AG10803 (cell line): ENCODE measurements at places on chromosomes 5 and 9.

DNA sequence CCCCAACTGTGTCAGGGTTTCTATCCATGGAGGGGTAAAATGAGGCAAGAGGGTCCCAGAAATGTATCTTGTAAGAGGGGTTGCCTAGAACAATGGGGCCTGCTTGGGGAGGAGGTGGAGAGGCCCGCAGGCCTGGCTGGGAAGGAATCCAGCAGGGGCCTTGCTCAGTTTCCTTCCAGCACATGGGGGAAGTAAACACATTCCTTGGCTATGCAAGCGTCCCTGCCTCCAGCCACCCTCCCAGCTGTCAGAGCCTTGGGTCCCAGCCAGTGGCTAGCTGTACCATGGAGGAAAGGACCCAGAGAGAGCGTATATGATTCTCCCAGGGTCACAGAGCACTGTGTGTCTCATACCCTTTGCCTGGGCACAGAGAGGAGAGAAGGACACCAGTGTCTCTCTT is 71.1 kb upstream of the IL17B start:
- peak; percentile 85 for DNase-seq

DNA sequence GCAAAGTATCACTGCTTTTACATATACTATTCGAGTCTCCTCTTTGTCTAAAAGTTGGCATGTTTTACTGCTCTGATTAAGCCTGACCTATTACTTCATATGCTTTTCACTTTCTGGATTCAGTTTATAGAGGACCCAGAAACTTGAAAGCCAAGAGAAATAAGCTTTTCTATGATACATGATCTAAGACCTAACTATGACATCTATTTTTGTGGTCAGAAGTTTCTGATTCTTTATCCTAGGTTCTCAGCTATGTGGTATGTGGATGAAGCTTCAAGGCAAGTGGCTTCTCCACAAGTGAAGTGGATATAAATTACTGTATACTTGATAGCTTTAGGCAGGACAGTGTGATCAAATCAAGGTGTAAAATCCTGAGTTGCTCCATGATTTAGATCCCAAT is 6.3 kb downstream of the EDIL3 start:
- DNase-seq, result peak; percentile 69

GRCh38 chr5:81065492-81065891 is 105.3 kb downstream of the RASGRF2 start:
- DNase-seq, result no peak

DNA sequence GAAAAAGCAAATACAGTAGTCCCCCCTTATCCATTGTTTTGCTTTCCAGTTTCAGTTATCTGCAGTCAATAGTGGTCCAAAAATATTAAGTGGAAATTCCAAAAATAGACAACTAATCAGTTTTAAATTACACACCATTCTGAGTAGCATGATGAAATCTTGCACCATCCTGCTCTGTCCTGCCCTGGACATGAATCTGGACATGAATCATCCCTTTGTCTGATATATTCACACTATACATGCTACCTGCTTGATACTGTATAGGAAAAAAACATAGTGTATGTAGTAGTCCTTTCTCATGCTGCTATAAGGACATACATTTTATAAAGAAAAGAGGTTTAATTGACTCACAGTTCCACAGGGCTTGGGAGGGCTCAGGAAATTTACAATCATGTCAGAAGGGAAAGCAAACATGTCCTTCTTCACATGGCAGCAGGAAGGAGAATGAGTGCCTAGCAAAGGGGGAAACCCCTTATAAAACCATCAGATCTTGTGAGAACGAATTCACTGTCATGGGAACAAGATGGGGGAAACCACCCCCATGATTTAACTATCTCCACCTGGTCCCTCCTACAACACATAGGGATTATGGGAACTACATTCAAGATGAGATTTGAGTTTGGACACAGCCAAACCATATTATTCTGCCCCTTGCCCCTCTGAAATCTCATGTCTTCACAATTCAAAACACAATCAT is 153.9 kb downstream of the ARRDC3 start:
- DNase-seq, result peak; percentile 40

DNA sequence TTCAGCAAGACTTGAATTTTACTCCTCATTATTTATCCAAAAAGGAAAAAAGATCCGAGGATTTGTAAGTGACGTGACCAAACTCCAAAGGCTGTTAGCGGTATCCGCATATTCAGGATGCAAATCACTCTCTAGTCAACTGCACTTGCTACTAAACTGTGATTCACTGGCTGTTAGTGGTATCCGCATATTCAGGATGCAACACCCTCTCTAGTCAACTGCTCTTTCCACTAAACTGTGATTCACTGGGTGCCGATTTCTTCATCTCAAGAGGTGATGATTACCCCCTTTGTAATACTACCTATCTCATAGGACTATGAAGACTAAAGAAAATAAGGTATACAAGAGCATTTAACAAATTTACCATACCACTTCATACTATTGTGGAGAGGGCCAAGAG is 5.7 kb downstream of the MAPKAP1 start:
- peak; percentile 80 for DNase-seq

DNA sequence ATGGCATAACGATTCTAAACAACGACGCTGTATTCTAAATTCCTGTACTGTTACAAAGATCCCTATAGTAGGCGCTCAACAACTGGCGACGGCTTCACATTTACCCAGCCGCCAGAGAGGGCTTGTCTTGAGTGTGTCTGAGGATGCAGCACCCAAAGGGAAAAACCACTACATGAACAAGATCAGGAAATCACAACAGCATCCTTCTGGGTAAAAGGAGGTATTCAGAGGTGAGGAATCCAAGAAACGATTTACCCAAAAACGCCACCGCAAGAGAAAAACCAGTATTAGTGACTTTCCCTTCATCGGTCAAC is 711 bp downstream of the TTC33 start:
- DNase-seq, result peak; percentile 77

DNA sequence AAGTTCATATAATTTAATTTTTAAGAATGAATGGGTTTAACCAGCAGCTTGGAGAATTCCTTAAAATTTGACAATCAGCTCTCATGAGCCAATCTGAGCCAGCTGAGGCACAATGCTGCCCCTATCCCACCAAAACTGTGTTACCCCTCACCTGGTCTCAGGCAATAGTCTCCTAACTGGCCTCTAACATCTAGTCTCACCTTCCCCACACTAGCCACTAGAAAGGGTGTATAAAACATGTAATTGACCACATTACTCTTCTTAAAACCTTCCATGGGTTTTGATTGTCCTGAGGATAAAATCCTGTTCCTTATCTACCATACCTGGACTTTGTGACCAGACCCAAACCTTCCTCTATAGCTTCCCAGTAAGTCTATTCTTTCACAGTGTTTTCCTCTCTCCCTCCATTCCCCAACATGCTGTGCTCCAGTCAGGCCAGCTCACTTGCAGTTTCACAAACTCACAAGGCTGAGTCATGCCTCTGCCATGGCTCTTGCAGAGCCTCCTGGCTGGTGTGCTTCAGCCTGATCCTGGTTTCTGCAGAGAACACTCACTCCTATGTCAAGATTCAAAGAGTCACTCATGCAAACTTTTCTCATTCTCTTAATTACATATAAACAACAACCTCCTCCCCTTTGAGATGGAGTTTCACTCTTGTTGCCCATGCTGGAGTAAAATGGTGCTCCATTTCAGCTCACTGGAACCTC is 16.0 kb upstream of the ZCCHC7 start:
- DNase-seq, result peak; percentile 78

GRCh38 chr9:93588641-93589609 is 12.5 kb downstream of the PHF2 start:
- peak; percentile 35 for DNase-seq

DNA sequence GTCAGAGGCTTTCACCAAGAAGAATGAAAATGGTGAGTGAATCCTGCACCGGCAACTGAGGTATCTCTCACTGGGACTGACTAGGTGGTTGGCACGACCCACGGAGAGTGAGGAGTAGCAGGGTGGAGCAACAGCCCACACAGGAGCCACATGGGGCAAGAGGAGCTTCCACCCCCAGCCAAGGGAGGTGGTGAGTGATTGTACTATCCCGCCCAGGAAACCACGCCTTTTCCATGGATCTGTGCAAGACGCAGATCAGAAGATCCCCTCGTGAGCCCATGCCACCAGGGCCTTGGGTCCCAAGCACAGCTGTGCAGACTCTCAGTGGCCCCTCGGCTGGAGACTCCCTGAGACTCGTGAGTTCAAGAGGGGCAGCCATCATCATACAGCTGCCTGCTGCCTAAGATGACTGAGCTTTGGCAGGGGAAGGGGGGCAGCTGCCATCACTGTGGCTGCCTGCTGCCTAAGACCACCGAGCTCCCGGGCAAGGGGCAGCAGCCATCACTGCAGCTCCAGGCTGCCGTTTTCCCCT is 229.5 kb downstream of the AP3B1 start:
- no peak for DNase-seq

DNA sequence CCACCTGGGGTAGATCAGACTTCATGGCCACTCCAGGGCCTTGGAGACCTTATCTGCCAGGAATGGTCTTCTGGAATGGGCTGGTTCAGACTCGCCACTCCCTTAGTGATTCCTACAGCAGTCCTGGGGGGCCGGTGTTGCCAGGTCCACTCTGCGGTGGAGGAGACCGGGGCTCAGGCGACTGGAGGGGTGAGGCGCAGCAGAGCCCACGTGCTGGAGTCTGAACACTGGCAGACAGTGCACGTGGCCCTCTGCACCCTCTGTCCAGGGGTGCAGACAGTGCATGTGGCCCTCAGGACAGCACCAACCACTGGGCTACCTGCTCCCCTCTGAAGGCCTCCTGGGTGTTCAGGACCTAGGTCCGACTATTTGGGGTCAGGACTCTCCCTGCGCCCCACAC is 94.8 kb upstream of the PHYKPL start:
- DNase-seq, result no peak

DNA sequence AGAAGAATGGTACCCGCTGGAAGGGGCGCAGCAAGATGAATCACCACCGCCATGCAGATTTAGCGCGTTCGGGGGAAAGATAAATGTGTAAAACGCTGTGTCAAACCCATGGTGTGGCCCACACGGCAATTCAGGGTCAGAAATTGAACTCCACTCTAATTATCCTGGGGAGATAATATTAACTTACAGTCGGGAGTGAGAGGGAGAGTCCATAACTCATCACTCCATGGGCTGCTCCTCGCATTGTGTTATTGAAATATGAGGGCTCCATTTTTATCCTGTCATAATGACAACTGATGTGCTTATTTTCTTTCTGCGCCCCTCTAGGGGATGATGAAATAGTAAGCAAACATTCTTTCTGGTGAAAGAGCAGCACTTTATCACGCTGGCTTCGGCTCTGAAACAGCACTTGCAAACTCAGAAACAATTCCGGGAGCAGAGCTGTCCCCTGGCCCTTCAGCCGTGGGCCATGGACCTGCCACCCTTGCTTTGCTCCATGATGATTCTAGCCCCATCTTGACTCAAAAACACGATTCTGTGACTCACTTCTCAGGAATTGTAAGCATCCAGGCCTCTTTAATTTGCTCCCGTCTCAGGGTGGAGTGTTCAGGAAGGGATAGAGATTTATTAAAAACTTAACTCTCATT is 431.6 kb downstream of the IRX1 start:
- DNase-seq, result peak; percentile 24

- DNase-seq, result peak; percentile 49
Measured at GRCh38 chr5:149271716-149272563, at the start of gene AFAP1L1. TSS of gene AFAP1L1 (plus strand) at chr5:149271859. CDS start at chr5:149271969, 110 bp downstream.

DNA sequence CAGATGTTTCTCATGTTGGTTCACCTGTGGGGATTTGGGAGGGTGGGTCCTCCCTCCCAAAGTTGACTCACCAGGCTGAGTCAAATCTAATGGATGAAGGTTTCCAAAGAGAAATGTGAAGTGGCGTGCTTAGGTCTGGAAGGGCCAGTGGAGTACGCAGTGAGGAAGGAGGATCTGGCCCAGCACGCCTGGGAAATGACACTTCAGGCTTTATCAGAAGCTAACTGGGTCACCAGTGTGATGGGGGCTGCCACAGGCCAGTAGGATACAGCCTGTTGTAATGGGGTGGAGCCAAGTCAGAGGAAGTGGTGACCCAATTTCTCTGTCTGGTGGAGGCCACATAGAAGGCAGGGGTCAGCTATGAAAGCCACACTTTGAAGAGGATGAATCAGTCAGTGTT is 18.0 kb downstream of the POLR1E start:
- DNase-seq, result no peak

DNA sequence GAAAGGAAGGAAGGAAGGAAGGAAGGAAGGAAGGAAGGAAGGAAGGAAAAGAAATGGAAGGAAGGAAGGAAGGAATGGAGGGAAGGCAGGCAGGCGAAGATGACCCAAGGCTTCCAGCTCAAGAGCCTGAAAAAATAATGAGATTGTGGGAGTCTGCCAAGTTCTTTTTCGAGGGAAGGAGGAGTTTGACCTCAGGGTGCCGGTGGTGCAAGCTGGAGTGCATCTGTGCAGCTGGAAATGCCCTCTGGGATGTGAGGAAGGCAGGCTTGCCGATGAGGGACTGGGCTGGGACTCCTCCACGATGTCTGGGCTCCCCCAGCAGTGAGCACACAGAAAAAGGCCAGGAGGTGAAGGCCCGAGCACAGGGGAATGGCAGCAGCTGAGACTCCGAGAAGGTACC is 154.9 kb upstream of the DAPK1 start:
- DNase-seq, result peak; percentile 35

DNA sequence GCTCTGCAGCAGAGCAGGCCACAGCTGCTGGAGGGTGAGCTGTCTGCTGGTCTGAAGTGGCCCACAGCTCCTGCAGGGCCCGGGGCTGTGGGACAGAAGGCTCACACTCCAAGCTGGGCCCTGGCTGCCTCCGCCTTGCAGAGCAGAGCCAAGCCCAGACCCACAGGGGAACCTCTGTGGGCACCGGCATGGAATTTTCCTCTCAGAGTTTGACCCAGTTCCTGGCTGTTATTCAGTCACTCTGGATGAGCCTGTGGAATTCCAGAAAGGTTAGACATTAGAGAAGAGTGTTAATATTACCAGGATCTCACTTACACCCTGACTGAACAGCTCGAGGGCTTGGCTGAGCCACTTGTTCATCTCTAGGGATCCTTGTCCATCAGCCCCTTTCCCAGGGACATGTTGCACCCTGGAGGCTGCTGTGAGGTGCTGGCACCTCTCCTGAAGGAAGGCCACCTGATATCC is 17.5 kb downstream of the IL9 start:
- DNase-seq, result peak; percentile 5

GRCh38 chr5:150303070-150303615 is 438 bp upstream of the ARSI start:
- DNase-seq, result peak; percentile 81

GRCh38 chr9:71302776-71303175 is 181.4 kb upstream of the TRPM3 start:
- DNase-seq, result peak; percentile 35
